T47D (cell line): ENCODE measurements at places on chromosomes 3 and 15.
A peak's percentile ranks its signal among the peaks of the same experiment; 100 is the strongest.

DNA sequence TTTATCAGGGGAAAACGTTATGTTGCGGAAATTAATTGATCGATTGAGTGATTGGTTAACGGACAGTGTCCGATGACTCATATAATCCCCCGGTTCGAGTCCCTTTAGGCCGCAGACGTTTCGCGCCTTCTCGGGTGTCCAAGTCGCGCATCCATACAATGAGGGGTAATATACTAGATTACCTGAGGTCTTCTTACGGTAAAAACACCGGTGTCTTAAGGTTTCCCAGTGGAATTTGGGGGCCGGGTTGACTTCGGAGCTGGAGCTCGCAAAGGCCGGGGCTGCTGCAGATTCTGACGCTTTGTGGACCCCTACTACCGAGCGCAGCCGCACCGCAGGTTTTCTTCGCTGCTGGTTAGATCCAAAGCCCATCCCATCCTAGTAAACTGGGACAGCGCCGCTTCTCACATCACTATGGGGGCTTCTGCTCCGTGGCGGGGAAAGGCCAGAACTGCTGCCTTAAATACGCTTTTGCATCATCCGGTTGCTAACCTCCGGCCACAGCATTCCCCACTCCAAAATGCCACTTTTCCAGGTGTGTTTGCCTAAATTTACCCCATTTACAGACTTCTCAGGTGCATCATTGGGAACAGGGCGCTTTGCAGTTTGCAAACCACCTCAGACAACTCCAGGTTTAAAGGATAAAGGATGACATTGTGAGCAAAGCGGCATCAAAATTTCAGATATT, 858 bp upstream of the SACM1L start:
- DNase-seq: peak; percentile 43

DNA sequence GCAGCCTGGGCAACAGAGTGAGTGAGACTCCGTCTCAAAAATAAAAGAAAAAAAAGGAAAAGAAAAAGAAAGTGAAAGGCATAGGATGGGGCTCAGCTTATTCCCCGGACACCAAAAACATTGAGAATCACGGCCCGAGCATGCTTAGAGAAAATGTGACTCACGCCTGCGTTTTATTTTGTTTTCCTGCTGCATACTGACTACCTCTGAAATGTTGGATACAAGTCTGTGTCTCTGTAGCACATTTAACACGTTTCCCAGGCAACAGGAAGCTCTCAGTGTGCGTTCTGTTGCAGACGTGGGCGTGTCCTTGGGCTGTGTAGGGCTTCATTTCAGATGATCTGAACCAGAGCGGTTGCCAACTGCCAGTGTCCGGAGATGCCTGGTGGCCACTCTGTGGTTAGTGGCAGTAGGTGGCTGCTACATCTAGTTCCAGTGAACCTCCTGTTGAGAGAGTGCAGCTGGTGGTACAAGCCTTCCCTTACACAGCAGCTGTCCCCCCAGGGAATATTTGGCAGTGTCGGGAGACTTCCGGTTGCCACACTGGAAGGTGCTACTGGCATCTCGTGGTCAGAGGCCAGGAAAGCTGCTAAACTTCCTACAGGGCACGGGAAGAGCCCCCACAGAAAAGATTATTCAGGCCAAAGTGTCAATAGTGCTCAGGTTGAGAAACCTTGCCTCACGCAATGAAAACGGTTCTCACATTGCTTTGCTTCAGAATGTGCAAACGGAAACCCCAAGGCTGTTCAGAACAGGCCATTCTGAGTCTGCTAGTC, 3.0 kb downstream of the SLC51A start:
- DNase-seq: peak; percentile 47

GRCh38 chr3:60073942-60074341, 1024.1 kb upstream of the CFAP20DC start:
- no peak for DNase-seq

GRCh38 chr15:41025393-41025792, 72.1 kb downstream of the CHAC1 start:
- no peak for DNase-seq

GRCh38 chr15:86432861-86433260, 353.2 kb downstream of the AGBL1 start:
- DNase-seq: no peak

DNA sequence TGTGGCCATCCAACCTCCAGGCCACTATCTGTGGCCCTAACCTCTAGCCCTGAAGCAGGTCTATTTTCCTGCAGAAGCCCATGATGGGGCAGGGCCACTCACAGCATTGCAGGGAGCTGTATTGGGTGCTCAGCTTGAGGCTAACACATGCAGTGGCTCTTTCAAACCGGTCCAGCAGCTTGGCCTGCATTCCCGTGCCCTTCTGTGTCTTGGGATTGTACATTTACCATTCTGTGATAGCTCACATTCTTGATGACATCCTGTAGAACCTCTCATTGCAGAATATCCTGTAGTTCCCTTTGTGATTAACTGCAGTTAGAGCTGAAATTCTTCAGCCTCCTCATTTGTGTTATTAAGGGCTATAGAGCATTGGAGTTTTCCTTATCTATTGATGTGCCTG, 60.8 kb upstream of the ANKRD34C start:
- peak; percentile 34 for DNase-seq

- DNase-seq: no peak
Measured at GRCh38 chr3:128084675-128085021, 32.4 kb downstream of the SEC61A1 start.

DNA sequence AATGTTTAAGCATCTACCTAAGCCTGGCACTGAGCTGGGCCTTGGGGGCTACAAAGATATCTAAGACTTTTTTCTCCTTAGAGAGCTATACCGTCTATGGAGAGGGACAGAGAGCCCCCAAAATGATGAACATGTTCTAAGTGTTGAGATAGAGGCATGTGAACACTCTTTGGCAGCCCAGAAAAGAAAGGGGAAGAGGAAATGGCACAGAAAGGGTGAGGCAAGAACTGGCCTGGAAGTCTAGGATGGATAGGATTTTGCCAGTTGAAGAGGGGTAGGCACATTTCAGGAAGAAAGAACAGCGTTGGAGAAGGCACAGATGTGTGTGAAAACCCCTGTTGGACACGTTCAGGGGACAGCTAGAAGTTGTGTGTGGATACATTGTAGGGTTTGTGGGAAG, 276.2 kb upstream of the LRRFIP2 start:
- DNase-seq: no peak

GRCh38 chr3:157417247-157417646, 19.4 kb upstream of the PTX3 start:
- DNase-seq: no peak

DNA sequence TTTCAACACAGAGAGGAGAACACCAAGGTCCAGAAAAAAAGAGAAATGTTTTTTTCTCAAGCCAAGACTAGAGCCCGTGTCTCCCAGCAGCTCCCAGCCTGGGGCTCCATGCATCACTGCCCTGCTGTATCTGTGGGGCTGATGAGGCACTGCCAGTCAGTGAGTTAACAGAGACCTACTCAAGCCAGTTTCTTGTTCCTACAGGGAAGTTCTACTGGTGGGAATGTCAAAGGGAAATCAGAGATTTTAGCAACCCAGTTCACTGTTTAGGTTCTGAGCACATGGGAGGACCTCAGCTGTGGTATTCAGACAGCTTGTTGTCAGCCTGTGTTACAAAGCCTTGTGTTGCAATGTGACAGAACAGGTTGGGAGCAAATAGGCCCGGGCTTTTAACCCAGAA, 234.3 kb downstream of the TLE3 start:
- DNase-seq: peak; percentile 36

DNA sequence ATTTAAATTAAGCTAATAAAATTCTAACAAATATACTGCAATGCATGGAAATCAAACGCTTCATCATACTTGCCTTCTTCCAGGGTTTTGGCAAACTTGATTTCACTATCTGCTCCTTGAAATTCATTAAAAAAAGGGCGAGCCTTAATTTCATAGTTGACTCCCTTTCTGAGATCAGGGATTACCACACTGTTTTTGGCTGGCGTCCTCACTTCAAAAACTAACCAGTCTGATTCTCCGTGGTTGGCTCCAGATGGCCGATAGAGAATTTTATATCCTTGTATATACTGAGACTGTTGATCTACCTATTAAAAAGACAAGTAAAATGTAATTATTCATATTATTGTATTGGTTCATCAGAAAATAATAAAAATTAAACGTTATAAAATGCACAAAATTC, 1106.8 kb downstream of the ROBO1 start:
- DNase-seq: no peak
